ENCODE measurements at places on chromosomes 6 and 20.

GRCh38 chr6:29976588-29977424, 34.5 kb downstream of the HLA-A start:
- peak; percentile 72 for DNase-seq

DNA sequence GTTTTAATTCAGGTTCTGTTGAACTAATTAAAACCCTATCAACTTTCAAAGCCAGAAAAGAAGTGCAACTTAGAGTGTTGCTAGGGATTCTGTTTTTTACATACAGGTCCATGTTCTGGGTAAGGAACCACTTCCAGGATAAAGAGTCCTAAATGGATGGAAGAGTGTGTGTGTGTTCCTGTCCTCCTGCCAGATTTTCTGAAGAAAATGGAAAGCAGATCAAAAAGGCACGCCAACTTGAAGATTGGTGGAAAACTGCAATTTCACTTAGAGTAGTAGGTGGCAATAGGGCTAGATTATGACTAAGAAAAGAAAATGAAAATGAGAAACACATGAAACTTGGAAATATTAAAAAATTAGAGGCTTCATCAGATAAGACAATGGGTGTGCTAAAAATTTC, 85.3 kb downstream of the COL21A1 start:
- DNase-seq: no peak

DNA sequence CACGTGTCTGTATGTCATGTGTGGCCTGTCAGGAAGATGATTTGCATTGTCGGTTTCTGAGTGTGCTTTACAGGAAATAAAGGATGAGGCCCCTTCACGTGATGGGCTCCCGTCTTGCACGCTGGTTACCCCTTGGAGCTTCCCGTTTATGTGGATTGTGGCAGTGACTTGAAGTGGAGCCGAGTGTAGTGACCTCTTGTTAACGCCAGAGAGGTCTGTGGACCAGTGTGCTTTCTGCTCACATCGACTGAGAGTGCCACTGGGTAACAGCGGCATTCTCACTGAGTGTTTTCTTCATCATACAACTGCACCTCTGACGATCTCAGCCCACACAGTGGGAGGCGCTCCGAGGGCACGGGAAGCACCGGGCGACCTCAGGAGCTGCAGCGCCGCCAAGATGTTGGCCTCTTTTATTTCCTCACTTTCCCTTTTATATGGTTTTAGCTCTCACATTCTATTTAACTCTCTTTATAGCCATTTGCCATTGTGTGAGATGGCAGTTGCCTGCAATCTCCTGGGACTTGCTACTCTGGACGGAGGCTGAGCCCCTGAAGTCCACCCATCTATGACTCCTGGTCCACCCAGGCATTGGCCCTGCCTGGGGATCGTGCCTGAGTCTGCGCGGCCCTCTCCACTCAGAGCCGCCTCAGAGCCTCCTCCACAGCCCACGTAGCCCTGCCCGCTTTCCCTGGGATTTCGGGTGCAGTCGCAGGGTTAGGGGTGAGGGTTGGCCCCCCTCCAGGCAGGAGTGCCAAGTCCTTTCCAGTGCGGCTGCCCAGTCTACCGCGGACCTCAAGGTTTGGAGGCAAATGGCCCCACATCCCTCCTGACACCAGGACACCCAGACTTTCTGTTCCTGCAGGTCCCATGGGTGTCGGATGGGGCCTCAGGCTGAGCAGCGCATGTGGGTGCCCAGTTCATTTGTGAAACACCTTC, 238.9 kb downstream of the ERMARD start:
- no peak for DNase-seq

DNA sequence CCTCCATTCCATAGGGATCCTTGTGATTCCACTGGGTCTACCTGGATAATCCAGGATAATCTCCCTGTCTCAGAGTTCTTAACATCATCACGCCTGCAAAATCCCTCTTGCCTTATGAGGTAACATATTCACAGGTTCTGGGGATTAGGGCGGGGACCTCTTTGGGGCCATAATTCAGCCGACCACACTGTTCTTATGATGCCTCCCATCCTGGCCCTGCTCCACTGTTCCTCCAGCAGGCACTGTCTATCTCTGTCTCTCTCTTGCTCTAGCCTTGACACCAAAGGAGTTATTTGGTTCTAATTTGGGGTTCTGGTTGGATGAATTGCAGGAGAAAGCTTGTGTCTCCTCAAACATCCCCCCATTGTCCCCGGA, 168.1 kb downstream of the NFATC2 start:
- DNase-seq: no peak

- DNase-seq: no peak
These were observed 530.2 kb downstream of the DHX35 start for GRCh38 chr20:39492223-39492797.

GRCh38 chr6:11769244-11769643, 9.4 kb downstream of the ADTRP start:
- DNase-seq: no peak

- DNase-seq: peak; percentile 53
These were observed 117.5 kb downstream of the GPX5 start for GRCh38 chr6:28643017-28643740.

- DNase-seq: no peak
These were observed 387.9 kb downstream of the ADGRB3 start for GRCh38 chr6:69022993-69023392.

GRCh38 chr6:105207524-105208269, 27.9 kb upstream of the POPDC3 start:
- DNase-seq: no peak

- DNase-seq: no peak
These were observed 8.0 kb upstream of the MYBL2 start for GRCh38 chr20:43658723-43659419.

DNA sequence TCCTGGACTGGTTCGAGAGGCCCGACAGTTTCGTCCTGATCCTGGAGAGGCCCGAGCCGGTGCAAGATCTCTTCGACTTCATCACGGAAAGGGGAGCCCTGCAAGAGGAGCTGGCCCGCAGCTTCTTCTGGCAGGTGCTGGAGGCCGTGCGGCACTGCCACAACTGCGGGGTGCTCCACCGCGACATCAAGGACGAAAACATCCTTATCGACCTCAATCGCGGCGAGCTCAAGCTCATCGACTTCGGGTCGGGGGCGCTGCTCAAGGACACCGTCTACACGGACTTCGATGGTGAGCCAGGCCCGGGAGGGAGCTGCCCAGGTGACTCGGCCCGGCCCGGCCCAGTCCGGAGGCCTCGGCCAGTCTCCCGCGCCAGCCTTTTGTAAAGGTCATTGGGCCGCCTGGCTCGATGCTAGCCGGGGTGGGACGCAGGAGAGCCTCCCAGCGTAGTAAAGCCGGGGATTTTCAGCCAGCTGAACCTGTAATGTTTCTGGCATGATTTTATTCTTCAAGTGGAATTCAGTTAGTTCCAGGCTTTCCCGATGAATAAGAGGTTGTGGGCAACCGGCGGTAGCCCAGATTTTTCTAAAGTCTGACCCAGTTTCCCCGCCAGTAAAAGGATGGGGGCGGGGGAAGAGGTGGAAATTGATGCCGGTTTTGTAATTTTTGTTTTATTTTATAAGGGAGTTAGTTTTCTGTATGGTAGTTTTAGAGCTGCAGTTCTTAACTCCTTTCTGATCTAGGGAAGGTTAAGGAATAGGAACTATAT, 1.4 kb downstream of the PIM1 start:
- DNase-seq: no peak

DNA sequence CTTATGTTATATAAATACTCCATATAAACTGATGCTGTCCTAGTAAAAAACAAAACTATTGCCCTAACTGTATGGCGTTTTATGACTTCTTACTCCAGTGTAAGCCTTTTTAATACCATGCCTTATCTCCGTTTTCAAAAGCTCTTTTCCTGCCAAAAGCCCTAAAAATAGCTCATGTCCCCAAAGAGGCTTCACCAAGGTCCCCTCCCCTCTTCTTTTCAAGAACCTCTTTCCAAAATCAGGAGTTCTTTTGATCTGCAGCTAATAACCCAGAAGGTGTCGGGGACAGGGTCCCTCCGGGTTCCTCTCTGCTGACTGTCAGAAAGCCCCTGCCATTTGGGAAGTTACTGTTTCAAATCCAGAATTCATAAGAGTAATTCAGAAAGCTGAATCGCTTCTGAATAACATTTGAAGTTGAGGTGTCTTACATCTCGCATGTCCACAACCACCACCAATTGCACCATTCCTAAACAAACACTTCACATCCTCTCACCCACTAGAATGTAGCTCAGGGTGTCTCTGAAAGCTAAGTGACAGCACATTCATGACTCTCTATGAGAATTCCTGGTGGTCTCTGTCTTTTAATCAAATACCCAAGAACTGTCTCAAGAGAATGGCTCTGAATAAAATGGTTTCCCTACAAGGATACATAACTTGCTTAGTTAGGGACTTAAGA, 13.3 kb downstream of the TASP1 start:
- no peak for DNase-seq

- no peak for DNase-seq
These were observed 26.1 kb upstream of the RIPPLY2 start for GRCh38 chr6:83827050-83827449.

GRCh38 chr6:12911427-12911826, 194.9 kb downstream of the PHACTR1 start:
- peak; percentile 29 for DNase-seq

DNA sequence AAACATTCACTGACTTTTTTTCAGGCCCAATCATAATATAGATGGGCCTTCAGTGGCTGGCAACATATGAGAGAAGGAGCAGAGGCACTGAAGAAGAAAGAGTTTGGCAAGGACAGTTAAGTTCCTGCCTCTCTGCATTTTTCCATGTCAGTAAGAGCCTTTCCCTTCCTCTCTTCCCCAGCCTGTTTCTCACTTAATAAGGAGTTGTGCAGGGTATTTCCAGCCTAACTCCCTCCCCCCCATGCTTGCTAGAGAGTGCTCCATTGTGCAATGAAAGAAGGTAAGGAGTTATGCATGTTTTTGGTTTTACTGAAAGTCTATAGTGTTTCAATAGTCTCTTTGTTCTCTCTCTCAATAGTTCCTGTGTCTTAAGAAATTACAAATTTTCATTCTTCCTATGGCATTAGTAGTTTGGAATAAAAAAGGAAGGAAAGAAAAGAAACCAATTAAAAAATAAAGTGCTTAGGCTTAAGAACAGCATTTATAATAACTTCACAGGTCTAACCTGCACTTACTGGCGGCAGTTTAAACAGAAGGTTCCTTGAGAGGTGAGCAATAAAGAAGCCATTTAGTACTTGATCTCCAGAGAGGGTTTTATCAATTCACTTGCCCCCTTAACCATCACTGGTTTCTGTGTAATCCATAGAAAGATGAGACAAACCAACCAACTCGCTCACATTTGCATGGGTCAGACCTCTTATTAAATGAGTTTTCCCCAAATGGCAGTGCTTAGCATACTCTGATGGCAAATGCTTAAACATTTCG, 251.1 kb downstream of the PTPRT start:
- no peak for DNase-seq

GRCh38 chr6:143087856-143088255, 27.2 kb downstream of the AIG1 start:
- no peak for DNase-seq

DNA sequence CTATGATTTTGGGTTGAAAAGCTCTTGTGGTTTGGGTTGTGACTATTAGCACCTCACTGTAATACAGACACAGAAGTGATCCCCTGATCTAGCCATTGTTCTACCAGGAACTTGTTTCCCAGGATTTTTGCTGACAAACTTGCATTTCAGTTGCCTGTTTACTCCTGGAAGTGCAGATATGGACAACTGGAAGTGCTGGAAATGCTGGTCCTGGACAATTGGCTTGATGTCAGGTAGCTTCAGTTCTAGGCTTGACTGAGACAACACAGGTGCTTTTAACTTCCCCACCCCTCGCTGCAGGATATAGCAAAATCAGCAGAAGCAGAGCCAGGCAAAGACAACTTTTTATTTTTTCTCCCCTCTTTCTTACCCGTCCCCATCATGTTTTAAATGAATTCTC, 27.1 kb upstream of the FBXO30 start:
- no peak for DNase-seq

DNA sequence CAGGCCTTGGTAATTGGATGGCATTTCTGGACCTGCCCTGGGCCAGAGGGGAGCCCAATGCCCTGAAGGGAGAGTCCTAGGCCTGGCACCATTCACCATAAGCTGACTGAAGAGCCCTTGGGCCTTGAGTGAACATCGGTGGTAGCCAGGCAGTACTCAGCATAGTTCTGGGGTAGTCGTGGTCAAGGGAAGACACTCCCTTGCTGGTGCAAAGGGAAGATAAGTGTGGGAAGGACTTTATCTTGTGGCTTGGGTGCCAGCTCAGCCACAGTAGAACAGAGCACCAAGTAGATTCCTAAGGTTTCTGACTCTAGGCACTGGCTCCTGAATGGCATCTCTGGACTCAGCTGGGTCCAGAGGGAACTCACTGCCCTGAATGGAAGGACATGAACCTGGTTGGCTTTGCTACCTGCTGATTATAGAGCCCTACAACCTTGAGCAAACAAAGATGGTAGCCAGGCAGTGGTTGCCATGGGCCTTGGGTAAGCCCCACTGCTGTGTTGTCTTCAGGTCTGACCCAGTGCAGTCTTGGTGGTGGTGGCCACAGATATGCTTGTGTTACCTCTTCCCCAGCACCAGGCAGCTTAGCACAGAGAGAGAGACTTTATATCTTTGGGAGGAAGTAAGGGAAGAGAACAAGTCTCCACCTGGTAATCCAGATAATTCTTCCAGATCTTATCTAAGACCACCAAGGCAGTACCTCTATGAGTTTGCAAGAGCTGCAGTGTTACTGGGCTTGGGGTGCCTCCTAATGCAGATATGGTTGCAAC, 83.5 kb downstream of the PRDM13 start:
- no peak for DNase-seq

GRCh38 chr6:7974938-7975763, 64.6 kb upstream of the TXNDC5 start:
- peak; percentile 2 for DNase-seq

DNA sequence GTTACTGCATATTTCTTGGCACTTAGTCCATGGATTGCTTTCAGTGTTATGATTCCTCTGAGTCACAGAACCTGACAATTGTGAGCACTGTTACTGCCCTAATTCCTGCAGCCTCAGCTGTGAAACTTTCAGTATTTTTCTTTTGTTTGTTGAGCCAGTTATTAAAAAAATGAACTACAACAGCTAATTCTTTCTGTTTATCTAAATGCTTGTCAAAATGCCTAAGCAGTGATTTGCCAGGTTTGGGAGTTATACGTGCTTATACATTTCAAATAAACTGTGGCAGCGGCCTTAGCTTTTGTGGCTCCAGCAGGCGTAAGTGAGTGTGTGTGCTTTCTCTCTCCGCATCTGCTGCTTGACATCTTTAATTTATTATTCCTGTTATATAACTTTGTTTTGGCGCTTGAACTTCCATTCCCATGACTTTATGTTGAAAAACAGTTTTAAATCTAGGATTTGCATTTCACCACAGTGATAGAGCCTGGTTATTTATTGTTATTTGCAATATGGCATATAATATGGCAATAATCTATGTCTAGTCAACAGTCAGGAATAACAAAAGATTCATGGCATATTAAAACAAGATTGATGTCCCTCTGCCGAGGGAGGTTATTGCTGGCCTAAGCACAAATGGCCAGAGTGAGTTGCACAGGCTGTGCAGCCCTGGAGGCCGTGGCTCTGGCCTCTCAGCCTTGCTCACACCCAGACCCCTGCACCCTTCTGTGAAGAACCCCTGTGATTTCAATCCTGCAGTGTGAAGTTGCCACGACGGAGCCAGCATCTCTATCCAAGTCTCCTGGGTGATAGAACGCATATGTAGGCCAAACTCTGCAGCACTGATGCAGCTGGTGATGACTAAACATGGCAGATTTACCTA, 303.4 kb downstream of the THBS2 start:
- no peak for DNase-seq
